ENCODE measurements at places on chromosomes 1 and 21. TPM values are rescaled to one million over a fixed set of nuclear protein-coding genes. Genes with fewer than 3 reads are reported as not detected.

DNA sequence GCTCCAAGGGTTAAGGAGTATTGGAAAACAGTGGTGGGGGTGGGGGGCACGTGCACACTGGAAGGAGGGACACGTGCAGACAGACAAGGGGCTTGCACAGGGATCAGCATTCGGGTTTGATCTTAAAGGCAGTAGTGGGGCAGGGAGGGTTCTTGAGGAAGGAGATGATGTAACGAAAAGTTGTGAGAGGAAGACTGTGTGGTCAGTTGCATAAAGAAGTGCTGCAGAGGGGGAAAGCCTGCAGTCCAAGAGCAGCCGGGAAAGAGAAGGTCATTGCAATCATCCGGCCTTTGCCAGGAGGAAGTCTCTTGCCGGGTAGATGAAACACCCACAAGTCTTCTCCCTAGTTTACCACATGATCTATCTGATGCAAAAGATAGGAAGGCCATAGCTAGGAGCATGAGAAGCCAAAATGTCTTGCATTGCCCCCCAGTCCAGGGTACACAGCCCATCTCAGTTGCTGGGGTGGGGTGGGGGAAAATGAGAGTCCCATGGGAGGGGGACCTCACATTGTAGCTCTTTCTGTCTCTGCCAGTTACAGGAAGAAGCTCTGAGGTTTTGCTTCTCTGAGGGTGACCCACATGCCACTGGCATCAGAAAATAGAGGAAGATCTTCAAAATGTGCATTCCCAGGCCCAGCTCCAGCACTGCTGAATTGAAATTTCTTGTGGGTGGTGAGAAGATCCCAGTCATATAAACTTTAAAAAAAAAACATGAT, 202.5 kb upstream of the RAB4A start:
- DNase-seq = peak; percentile 73

GRCh38 chr1:52366517-52366827, 467 bp upstream of the CC2D1B start:
- no peak for DNase-seq

GRCh38 chr1:63799820-63800219, 26.0 kb downstream of the ROR1 start:
- DNase-seq = no peak

GRCh38 chr1:172815740-172816139, 156.8 kb downstream of the FASLG start:
- no peak for DNase-seq

- no peak for DNase-seq
These were observed 101.4 kb downstream of the SIPA1L2 start for GRCh38 chr1:232528472-232529089.

DNA sequence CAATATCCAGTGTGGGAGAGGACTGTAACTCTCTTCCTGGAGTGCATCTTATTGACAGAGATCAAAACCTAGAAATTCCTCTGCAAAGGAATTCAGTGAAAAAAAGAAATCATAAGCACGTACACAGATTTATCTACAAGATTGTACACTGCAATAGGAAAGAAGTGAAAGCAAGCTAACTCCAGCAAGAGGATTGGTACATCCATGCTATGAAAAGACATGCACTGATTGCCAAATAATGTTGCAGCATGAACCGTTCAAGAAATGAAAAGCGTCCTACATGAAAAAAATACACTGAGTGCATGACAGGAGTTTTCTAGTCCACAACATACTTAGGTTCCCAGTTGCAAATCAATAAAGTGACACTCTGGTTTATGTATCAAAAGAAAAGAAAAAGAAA, 1.9 kb upstream of the MGST3 start:
- DNase-seq = no peak

- DNase-seq = no peak
These were observed 25.0 kb downstream of the PRDX6 start for GRCh38 chr1:173502104-173502503.

GRCh38 chr1:221712776-221713431, 29.0 kb downstream of the DUSP10 start:
- DNase-seq = no peak

TMEM125 gene
- 2.1 TPM for total RNA-seq

TRIM67 gene
- total RNA-seq = 0.19 TPM

SLC9C2 gene
- total RNA-seq = 0.24 TPM

Measured in right atrium auricular region (tissue), 2 donors.